ENCODE measurements at places on chromosomes 7 and 10. TPM values are rescaled to one million over a fixed set of nuclear protein-coding genes. Genes with fewer than 3 reads are reported as not detected.

DNA sequence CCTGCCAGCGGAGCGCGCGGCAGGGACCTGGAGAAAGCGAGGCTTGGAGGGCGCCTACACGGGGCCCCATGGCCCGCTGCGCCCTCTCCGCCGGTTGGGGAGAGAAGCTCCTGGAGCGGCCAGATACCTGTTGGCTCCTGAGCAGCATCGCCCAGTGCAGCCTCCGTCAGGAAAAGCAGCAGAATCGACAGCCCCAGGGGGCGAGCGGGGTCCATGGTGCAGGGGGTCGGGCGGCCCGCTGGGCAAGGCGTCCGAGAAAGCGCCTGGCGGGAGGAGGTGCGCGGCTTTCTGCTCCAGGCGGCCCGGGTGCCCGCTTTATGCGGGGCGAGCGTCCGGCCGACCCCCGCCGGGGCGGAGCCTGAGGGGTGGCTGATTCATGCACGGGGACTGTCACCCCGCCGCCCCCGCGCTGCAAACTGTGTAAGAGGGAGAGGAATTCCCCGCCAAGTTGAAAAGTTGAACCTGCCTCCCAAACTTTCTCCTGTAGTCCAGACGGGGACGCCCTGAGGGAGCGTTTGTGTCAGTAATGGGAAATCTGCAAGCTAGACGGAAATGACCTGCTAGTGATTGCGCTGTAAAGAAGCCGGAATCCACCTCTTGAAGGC is at the start of gene TFPI2:
TSS of gene TFPI2 (minus strand) at position 290 of the 605 bp plus-strand sequence. CDS start at position 215, 75 bp downstream.
- H3K36me3 ChIP-seq: no peaks in the 10 kb centered on the region
- no peaks in the 10 kb centered on the region for H3K4me1 ChIP-seq
- no peaks in the 10 kb centered on the region for H3K27me3 ChIP-seq

The NUPR2 gene
- total RNA-seq: not detected

GRCh38 chr7:120695848-120696247 is 162.1 kb downstream of the TSPAN12 start:
- no peaks in the 10 kb centered on the region for H3K4me1 ChIP-seq
- H3K36me3 ChIP-seq: no peaks in the 10 kb centered on the region
- no peaks in the 10 kb centered on the region for H3K27me3 ChIP-seq
- no peak overlapping the region for H3K4me3 ChIP-seq
- no peak for DNase-seq
- H3K27ac ChIP-seq: no peak overlapping the region

- no peak for DNase-seq
- H3K4me3 ChIP-seq: no peak overlapping the region
- H3K36me3 ChIP-seq: no peaks in the 10 kb centered on the region
- H3K4me1 ChIP-seq: no peaks in the 10 kb centered on the region
- H3K27ac ChIP-seq: no peak overlapping the region
- H3K27me3 ChIP-seq: no peaks in the 10 kb centered on the region
Observed at GRCh38 chr10:55446441-55447002, 645.5 kb upstream of the PCDH15 start.

DNA sequence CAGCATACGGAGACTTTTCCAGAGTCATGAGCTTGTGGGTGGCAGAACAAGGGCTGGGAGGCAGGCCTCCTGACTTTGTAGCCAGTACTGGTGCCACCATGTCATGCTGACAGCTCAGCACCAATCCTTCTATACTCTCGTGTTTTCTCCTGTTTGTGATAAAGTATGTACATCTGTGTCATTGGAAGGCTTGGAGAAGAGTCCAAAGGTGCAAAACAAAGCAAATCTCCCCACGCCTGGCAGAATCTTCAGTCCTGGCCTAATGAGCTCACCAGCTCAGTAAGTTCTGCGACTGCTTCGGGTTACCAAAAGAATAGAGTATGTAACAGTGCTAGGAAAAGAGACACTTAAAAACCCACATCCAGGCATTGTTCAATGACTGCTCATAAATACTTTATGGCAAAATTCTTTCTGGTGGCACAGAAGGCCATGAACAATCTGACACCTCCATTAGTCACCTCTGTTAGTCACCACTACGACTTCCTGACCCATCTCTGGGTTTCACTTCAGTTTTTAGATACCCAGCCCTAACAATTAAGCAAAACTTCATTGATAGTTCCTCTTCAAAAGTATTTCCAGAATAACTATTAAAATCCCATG is 24.5 kb downstream of the STEAP1 start:
- peak; percentile 56 for DNase-seq
- H3K36me3 ChIP-seq: no peaks in the 10 kb centered on the region
- no peak overlapping the region for H3K27ac ChIP-seq
- H3K27me3 ChIP-seq: no peaks in the 10 kb centered on the region
- H3K4me1 ChIP-seq: peaks cover 7% of the 10 kb centered on the region

DNA sequence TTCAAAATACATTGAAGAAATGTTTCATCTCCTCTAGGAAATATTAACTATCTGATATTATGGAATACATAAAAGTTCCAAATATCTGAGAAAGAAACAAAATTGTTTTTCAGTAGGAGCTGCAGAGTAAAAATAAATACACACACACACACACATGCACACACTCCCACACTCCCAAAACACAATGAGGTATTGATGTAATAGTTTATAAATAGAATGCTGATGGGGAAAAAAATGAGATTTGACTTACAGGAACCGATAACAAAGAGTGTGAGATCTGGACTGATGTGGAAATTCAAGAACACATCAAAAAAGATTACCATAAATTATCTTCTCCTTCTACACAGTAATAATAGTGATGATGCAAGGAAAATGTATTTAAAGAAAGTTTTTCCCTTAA is 438.0 kb upstream of the CELF2 start:
- H3K27me3 ChIP-seq: no peaks in the 10 kb centered on the region
- DNase-seq: no peak
- H3K27ac ChIP-seq: no peak overlapping the region
- H3K4me1 ChIP-seq: peaks cover 16% of the 10 kb centered on the region

The ERV3-1 gene
- 28.8 TPM for total RNA-seq
